ENCODE measurements at places on chromosomes 16 and 17.

GRCh38 chr17:33750943-33751701, 458.0 kb upstream of the ASIC2 start:
- peak; percentile 79 for DNase-seq

- DNase-seq = no peak
These were observed 28.8 kb downstream of the GINS3 start for GRCh38 chr16:58421059-58421458.

GRCh38 chr16:84687715-84688114, 12.1 kb upstream of the USP10 start:
- no peak for DNase-seq

GRCh38 chr16:86215979-86216585, 294.2 kb upstream of the FOXF1 start:
- no peak for DNase-seq

GRCh38 chr17:43418441-43419374, 19.9 kb downstream of the ARL4D start:
- DNase-seq = no peak

- peak; percentile 68 for DNase-seq
These were observed 3.6 kb upstream of the ZNF652 start for GRCh38 chr17:49365667-49366066.

GRCh38 chr17:40099619-40100418, 570 bp downstream of the NR1D1 start:
- no peak for DNase-seq

- no peak for DNase-seq
These were observed 5.0 kb downstream of the FADS6 start for GRCh38 chr17:74888469-74888868.

GRCh38 chr17:60305141-60305540, 86.8 kb downstream of the USP32 start:
- no peak for DNase-seq

GRCh38 chr16:30747331-30747730, 894 bp upstream of the PHKG2 start:
- DNase-seq = no peak

- no peak for DNase-seq
These were observed 1.5 kb upstream of the RAI1 start for GRCh38 chr17:17679748-17680147.

DNA sequence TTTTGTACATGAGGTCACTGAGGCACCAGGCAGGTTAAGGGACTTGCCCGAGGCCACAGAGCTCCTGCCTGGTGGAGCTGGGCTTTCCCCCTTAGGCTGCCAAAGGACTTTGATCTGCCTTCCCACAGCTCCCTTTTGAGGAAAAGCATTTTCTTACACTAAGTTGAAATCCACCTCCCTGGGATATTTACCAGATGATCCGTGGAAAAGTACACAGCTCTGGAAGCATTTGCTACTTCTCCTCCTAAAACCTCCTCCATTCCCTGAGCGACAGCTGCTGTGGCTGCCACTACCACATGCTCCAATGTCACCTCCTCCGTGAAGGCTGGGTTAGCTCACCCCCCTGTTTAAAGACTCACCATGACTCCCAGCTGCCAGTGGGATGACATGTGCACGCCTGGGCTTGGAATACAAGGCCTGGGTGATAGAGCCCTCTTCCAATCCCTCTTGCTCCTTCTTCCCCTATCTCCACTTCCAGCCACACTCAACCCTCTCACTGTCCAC, 1.2 kb upstream of the MPRIP start:
- no peak for DNase-seq
